ENCODE measurements at places on chromosomes 4 and X.

DNA sequence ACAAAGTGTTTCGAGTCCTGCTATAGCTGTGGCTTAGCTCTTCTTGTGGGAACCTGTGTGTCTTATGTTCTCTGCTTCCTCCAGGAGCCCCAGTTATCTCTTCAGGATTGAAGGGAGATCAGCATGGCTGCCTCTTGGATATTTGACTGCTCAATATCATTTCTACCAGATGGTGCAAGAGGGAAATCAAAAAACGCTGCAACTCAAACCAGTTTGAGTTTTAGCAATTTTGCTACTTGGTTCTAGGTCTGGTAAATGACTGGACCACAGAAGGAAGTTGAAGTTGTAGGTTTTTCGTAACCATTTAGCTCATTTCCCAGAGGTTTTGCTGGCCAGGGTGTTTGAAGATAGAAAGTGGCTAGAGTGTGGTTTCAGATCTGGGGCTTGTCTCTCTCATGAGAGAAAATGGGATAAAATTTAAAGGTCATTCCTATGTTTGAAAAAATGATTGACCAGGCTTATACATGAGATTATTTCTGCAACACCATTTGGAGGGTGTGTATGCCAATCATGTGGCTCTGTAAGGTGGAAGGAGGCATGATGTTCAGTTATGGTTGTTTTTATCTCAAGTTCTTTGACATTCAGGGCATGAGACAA is 210.4 kb downstream of the SPRY1 start:
- no peak for DNase-seq

DNA sequence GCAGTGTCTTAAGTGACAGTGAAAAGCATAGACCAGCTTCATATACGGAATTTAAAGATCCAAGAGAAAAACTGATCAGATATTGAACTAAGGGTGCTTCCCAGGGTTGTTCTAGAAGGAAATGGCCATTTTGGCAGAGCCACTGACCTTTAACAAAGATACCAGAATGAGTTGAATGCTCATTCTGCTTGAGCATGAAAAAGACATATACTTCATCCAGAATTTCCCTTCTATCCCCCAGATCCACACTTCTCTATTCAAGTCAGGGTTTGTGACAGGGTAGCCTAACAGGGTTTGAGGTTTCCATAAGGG is 45.6 kb upstream of the FAM9C start:
- no peak for DNase-seq

GRCh38 chrX:133698298-133698697 is 283.0 kb upstream of the GPC4 start:
- DNase-seq, result no peak

- no peak for DNase-seq
Observed at GRCh38 chr4:108213308-108213707, 44.6 kb upstream of the LEF1 start.

- no peak for DNase-seq
Observed at GRCh38 chr4:139889901-139890300, 224.3 kb downstream of the MGST2 start.

GRCh38 chr4:163196926-163197480 is 30.3 kb upstream of the NAF1 start:
- DNase-seq, result no peak

DNA sequence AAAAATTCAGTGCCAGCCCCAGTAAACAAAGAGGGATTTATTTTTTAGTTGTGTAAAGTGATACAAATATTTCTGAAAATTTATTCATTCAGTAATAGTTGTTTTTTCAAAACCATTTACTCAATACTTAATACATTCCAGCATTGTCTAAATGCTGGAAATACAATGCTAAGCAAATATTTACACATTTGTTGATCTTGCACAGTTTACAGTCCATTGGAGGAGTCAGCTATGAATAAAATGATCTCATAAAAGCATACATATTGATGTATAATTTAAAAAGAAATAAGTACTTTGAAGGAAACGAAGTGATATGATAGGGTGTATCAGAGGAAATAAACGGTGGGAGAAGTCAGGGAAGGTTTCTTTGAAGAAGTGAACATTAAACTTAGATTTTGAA is 1942.1 kb upstream of the ADGRL3 start:
- no peak for DNase-seq

- no peak for DNase-seq
Observed at GRCh38 chr4:87717276-87718031, 67.4 kb downstream of the DMP1 start.

GRCh38 chrX:40064055-40064597 is 33.6 kb downstream of the BCOR start:
- no peak for DNase-seq

GRCh38 chr4:122826079-122826527 is 528 bp upstream of the FGF2 start:
- no peak for DNase-seq

DNA sequence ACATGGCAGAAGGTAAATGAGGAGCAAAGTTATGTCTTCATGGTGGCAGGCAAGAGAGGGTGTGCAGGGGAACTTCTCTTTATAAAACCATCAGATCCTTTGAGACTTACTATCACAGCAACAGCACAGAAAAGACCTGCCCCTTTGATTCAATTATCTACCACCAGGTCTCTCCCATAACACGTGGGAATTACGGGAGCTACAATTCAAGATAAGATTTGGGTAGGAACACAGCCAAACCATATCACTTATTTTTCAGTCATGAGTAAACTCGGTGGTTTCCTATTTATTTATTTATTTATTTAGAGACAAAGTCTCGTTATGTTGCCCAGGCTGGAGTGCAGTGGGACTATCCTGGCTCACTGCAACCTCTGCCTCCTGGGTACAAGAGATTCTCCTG is 22.1 kb downstream of the CXCL1 start:
- no peak for DNase-seq

DNA sequence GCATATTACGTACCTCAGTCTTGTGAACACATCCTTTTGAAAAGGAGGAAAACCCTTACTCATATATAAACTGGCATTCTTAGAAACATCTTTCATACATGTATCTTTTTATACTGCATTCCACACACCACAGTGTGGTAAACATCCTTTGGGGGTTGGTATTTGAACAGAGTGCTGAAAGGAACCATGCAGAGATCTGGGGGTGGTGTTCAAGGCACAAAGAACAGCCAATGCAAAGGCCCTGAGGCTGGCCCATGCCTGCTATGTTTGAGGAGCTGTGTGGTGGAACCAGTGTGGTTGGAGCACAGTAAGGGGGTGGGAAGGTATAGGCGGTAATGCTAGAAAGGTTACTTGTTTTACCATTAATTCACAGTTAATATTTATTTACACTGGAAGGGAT is 2.0 kb downstream of the ELK1 start:
- no peak for DNase-seq
